Inflammatory macrophage treated with lipopolysaccharide for 1 hour (primary cell): ENCODE measurements at places on chromosomes 4 and X.

- DNase-seq = no peak
These were observed 61.6 kb upstream of the GYPA start for GRCh38 chr4:144202081-144202480.

- no peak for DNase-seq
These were observed 9.9 kb downstream of the ARHGAP36 start for GRCh38 chrX:131067846-131068745.

- DNase-seq = no peak
These were observed 127.0 kb upstream of the GATB start for GRCh38 chr4:151887816-151888180.

DNA sequence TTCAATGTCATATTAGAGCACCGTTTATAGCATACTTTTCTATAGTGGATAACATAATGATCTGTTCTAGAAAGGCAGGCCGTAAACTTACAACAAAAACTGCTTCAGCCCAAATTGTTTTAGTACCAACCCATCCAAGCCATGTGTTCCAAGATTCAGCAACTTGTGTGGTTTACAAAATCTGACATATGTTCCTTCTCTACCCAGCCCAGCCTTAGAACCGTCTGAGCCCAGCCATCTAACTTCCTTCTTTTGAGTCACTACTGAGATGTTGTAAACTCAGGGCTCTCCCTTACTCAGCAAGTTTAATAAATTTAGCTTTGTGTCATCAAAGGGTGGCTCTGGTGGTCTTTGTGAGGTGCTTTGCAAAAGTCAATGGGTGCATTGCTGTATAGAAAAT, 32.4 kb upstream of the REPS2 start:
- peak; percentile 62 for DNase-seq

- no peak for DNase-seq
These were observed 16.1 kb downstream of the LRP2BP start for GRCh38 chr4:185379326-185380295.

DNA sequence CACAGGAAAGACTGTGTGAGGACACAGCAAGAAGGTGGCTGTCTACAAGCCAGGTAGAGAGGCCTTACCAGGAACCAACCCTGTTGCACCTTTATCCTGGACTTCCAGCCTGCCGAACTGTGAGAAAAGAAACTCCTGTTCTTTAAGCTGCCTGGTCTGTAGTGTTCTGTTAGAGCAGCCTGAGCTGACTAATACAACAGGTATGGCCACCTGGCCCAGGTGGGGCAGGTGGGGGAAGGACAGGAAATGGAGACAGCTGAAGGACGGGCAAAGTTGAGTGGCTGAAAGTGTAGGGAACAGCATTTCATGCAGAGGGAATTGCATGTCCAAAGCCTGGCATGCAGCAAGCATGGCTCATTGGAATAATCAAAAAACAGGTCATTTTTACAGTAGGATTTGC, 35.1 kb downstream of the CYTL1 start:
- no peak for DNase-seq

DNA sequence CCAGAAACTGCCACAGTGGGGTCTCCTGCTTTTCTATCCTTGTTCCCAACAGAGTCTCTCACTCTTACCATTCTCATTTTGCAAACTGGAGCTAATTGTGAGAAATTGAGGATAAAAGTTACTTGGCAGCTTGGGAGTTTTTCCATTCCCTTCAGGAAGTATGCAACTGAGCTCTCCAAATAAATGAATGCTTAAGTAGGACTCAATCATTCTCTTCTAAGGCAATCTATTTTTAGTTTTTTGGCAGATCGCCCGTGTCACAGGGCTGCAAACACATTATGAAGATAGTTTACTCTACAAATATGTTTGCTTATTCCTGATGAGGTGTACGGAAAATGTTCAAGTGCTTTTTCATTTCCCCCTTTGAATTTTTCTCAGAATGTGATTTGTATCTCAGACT, 5.3 kb downstream of the ASB11 start:
- no peak for DNase-seq

- no peak for DNase-seq
These were observed 1284.0 kb downstream of the RAPGEF2 start for GRCh38 chr4:160386846-160387245.

- no peak for DNase-seq
These were observed 392.3 kb downstream of the PACRGL start for GRCh38 chr4:21092531-21092930.

- no peak for DNase-seq
These were observed 47.0 kb downstream of the RBPJ start for GRCh38 chr4:26367811-26368210.

- no peak for DNase-seq
These were observed 195.5 kb downstream of the RELL1 start for GRCh38 chr4:37490391-37491347.

- DNase-seq = peak; percentile 14
These were observed 14.7 kb upstream of the CBR4 start for GRCh38 chr4:169024762-169025161.
